ENCODE measurements at places on chromosomes 3 and 15. TPM values are rescaled to one million over a fixed set of nuclear protein-coding genes. Genes with fewer than 3 reads are reported as not detected.

- DNase-seq = no peak
- H3K27me3 ChIP-seq = no peaks in the 10 kb centered on the region
- no peak overlapping the region for H3K4me3 ChIP-seq
- H3K27ac ChIP-seq = no peak overlapping the region
- no peaks in the 10 kb centered on the region for H3K4me1 ChIP-seq
Observed at GRCh38 chr3:64584179-64584578, 103.6 kb downstream of the ADAMTS9 start.

GRCh38 chr3:14117468-14118399 is 6.9 kb downstream of the CHCHD4 start:
- H3K36me3 ChIP-seq = peaks cover 52% of the 10 kb centered on the region
- peak; percentile 53 for DNase-seq
- no peak overlapping the region for H3K4me3 ChIP-seq
- H3K27me3 ChIP-seq = no peaks in the 10 kb centered on the region
- peaks cover 18% of the 10 kb centered on the region for H3K4me1 ChIP-seq

DNA sequence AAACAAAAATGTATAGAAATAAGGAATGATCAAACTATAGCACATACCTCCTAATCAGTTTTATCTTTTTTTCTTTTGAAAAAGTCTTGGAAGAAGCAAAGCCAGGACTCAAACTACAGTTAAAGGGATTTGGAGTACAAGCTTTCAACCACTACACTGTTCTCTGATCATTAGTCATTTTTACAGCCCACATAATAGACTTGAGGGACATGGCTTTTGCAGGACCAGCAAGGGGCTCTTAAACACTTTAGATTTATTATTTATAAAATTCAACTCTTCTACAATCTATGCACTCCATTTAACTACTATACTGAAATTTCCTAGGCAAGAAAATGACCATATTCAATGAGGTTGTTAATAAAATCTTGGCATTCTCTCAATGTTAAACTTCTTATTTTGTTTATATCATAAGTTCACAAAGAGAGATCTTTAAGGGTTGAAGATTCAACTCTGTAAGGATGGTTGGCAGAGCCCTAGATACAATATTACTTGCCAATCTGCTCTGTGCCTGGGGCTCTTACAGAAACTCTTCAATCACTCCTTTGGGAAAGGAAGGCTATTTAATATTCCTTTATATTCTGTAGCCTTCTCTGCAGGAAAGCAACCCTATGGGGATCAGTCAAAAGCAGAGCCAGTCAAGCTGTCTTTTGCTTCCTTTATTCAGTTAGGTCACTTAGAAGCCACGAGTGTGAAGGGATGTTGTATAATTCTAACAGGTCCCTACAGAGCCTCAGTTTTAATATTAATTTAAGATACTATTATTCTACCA is 557.7 kb upstream of the SGO1 start:
- H3K27ac ChIP-seq = no peak overlapping the region
- H3K27me3 ChIP-seq = no peaks in the 10 kb centered on the region
- H3K4me3 ChIP-seq = no peak overlapping the region
- DNase-seq = no peak

DNA sequence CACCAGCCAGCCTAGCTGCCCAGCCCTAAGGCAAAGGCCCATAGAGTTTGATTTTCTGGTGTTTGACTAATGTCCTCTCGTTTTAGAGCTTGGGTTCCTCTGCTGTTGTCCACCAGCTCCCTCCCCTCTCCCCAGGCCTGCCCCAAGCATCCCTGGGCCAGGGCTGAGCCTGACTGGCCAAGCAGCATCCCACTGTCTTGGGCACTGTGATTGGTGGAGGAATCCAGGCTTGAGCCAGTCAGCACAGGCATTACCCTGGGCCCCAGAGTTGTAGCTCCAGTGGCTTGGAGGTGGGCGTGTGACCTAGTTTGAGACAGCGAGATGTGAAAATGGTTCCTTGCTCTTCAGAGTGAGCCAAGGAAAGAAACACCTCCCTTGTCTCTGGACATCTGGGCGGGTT is 155.3 kb upstream of the MEF2A start:
- DNase-seq = no peak
- peaks cover 19% of the 10 kb centered on the region for H3K4me1 ChIP-seq
- H3K27ac ChIP-seq = peak overlapping the region; percentile 29
- H3K27me3 ChIP-seq = no peaks in the 10 kb centered on the region

- no peaks in the 10 kb centered on the region for H3K4me1 ChIP-seq
- DNase-seq = no peak
- H3K27ac ChIP-seq = no peak overlapping the region
- no peaks in the 10 kb centered on the region for H3K27me3 ChIP-seq
Observed at GRCh38 chr3:176293276-176293675, 904.0 kb downstream of the TBL1XR1 start.

The EMC7 gene
- 70.9 TPM for total RNA-seq

GRCh38 chr3:127889461-127889863 is 25.6 kb upstream of the KBTBD12 start:
- DNase-seq = no peak
- H3K27ac ChIP-seq = no peak overlapping the region
- H3K27me3 ChIP-seq = no peaks in the 10 kb centered on the region
- H3K4me1 ChIP-seq = peaks cover 6% of the 10 kb centered on the region

The ITGB5 gene
- total RNA-seq = 2.2 TPM

DNA sequence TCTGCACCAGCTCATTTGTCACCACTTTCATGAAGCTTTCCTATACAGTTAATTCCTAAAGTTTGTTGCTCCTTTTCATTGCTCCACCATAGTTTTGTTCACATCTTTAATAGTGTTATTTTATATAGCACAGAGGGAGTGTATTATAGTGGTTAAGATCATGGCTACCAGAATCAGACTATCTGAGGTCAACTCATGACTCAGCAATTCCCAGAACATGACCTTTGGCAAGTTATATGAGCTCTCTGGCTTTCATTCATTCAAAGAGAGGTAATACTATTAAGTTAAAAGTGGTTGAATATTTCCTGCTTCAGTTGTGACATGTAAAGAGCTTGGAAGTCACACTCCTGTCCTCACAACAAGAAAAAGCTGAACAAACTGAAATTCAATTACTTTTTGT is 1073.5 kb downstream of the NAALADL2 start:
- H3K4me3 ChIP-seq = no peak overlapping the region
- no peaks in the 10 kb centered on the region for H3K36me3 ChIP-seq
- no peak for DNase-seq
- H3K27ac ChIP-seq = no peak overlapping the region
- no peaks in the 10 kb centered on the region for H3K27me3 ChIP-seq

DNA sequence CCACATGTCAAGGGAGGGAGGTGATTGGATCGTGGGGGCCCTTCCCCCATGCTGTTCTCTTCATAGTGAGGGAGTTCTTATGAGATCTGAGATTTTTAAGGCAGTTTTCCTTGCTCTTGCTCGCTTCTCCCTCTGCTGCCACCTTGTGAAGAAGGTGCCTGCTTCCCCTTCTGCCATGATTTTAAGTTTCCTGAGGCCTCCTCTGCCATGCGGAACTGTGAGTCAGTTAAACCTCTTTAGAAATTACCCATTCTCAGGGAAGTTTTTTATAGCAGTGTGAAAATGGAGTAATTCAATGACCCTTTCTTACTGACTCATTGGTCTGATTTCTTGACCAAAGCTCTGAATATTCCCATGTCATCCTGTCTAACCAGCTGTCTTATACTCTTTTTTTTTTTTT is 484.4 kb upstream of the TPRG1 start:
- H3K27ac ChIP-seq = no peak overlapping the region
- H3K36me3 ChIP-seq = peaks cover 4% of the 10 kb centered on the region
- peaks cover 31% of the 10 kb centered on the region for H3K4me1 ChIP-seq
- H3K27me3 ChIP-seq = no peaks in the 10 kb centered on the region
- no peak for DNase-seq

The ATP13A5 gene
- total RNA-seq = not detected

DNA sequence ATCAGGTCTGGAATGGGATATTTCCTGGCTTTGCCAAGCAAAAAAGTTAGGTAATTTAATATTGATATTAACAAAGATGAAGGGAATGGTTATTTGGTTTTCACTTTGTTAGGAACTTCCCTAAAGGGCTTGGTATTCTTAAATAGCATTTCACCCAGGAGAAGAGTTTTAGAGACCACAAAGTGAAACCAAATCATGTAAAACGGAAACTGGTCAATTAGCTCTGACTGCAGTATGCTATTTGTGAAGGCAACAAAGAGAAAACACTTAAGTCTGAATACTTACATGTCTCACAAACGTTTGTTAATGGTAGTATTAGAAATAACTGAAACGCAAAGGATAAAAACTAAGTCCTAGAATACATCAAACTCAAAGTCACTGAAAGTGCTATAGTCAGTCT is 32.4 kb upstream of the SETMAR start:
- no peak for DNase-seq
- no peak overlapping the region for H3K4me3 ChIP-seq
- H3K27me3 ChIP-seq = no peaks in the 10 kb centered on the region
- H3K4me1 ChIP-seq = no peaks in the 10 kb centered on the region
- no peaks in the 10 kb centered on the region for H3K36me3 ChIP-seq

GRCh38 chr3:147007736-147008245 is 398.6 kb downstream of the ZIC4 start:
- H3K4me1 ChIP-seq = no peaks in the 10 kb centered on the region
- H3K27ac ChIP-seq = no peak overlapping the region
- no peaks in the 10 kb centered on the region for H3K27me3 ChIP-seq
- H3K4me3 ChIP-seq = no peak overlapping the region
- no peaks in the 10 kb centered on the region for H3K36me3 ChIP-seq
- no peak for DNase-seq

DNA sequence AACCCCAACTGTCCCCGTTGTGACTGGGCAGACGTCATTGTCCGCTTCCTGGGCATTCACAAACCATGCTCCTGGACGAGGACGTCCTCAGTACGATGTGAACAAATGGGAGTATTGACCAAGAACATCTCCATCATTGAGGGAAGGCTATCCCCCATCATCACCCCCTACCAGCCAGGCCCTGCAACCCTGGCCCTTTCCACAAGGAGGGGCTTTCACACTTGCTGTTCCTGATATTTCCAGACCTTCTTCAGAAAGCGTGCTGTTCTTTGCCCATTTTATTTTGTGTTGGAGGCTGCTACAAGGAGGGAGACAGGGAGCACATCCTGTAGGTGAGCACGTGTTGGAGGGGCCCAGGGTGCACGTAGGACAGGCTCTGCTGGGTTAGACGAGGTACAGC is 277.0 kb upstream of the LRRC3B start:
- H3K36me3 ChIP-seq = no peaks in the 10 kb centered on the region
- no peaks in the 10 kb centered on the region for H3K27me3 ChIP-seq
- no peak for DNase-seq
- no peak overlapping the region for H3K4me3 ChIP-seq
- H3K4me1 ChIP-seq = no peaks in the 10 kb centered on the region
- no peak overlapping the region for H3K27ac ChIP-seq

DNA sequence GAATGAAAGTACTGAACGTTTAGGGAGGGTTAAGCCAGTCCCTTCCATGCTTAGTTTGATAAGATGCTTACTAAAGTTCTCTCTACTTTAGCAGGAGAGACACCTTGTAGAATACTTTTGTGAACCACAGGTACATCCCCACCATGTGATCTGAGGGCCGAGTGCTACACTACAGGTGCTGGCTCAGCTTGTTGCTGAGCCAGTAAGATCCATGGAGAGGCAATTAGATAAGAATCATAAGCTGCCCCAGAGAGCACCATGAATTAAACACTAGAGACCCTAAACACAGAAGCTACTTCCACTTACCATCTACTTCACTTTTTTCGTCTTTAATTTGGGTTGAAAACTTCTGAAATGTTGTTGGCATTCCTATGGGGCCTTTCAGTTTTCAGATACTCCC is 70.5 kb upstream of the GOLGA8B start:
- H3K4me1 ChIP-seq = peaks cover 2% of the 10 kb centered on the region
- DNase-seq = no peak
- H3K36me3 ChIP-seq = no peaks in the 10 kb centered on the region
- H3K4me3 ChIP-seq = no peak overlapping the region

GRCh38 chr15:71242292-71242691 is 127.0 kb downstream of the THSD4 start:
- H3K36me3 ChIP-seq = no peaks in the 10 kb centered on the region
- no peak for DNase-seq
- no peaks in the 10 kb centered on the region for H3K4me1 ChIP-seq
- no peaks in the 10 kb centered on the region for H3K27me3 ChIP-seq

DNA sequence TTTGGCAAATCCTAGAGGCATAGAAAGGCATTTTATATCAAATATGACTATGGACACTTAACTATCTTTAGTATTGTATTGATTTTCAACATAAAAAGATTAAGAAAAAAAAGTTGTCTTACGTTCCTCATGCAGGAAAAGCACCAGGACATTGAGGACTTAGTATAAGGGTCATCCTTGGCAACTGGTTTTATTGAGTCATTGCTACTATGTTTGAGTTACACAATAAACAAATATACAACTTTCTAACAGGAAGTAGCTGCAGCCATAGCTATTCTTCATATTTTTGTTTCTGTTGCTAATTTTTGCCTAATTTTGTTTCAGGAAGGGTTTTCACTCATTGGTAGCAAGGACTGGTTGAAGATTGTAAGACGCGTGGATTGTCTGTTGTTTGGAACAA is 93.0 kb downstream of the NPTN start:
- H3K4me1 ChIP-seq = no peaks in the 10 kb centered on the region
- H3K27ac ChIP-seq = no peak overlapping the region
- no peaks in the 10 kb centered on the region for H3K36me3 ChIP-seq

- DNase-seq = no peak
- no peaks in the 10 kb centered on the region for H3K36me3 ChIP-seq
- no peak overlapping the region for H3K27ac ChIP-seq
- H3K4me1 ChIP-seq = no peaks in the 10 kb centered on the region
- peaks cover 2% of the 10 kb centered on the region for H3K27me3 ChIP-seq
Observed at GRCh38 chr3:40800343-40800742, 275.6 kb downstream of the ZNF621 start.

GRCh38 chr3:52857133-52857532 is 22.3 kb upstream of the MUSTN1 start:
- H3K4me3 ChIP-seq = no peak overlapping the region
- H3K27ac ChIP-seq = no peak overlapping the region
- DNase-seq = no peak
- no peaks in the 10 kb centered on the region for H3K4me1 ChIP-seq
- H3K36me3 ChIP-seq = no peaks in the 10 kb centered on the region

The MESP1 gene
- total RNA-seq = 5.6 TPM

GRCh38 chr3:132164469-132165092 is 129.8 kb upstream of the CPNE4 start:
- no peak for DNase-seq
- peaks cover 4% of the 10 kb centered on the region for H3K27me3 ChIP-seq
- no peaks in the 10 kb centered on the region for H3K36me3 ChIP-seq
- H3K4me1 ChIP-seq = no peaks in the 10 kb centered on the region
- no peak overlapping the region for H3K27ac ChIP-seq
- no peak overlapping the region for H3K4me3 ChIP-seq

GRCh38 chr3:99330281-99330680 is 308.1 kb upstream of the COL8A1 start:
- no peaks in the 10 kb centered on the region for H3K36me3 ChIP-seq
- H3K27ac ChIP-seq = no peak overlapping the region
- no peaks in the 10 kb centered on the region for H3K27me3 ChIP-seq
- no peak for DNase-seq
- no peak overlapping the region for H3K4me3 ChIP-seq
- no peaks in the 10 kb centered on the region for H3K4me1 ChIP-seq

The MUC4 gene
- total RNA-seq = 0.90 TPM

Measured in activated CD4-positive, alpha-beta T cell treated with anti-CD3 and anti-CD28 coated beads, Interleukin-2, amount 10 ng/mL, durations not matched to agents 24 days and 14 days (primary cell).